ENCODE measurements at places on chromosomes 16 and 17. TPM values are rescaled to one million over a fixed set of nuclear protein-coding genes. Genes with fewer than 3 reads are reported as not detected.

DNA sequence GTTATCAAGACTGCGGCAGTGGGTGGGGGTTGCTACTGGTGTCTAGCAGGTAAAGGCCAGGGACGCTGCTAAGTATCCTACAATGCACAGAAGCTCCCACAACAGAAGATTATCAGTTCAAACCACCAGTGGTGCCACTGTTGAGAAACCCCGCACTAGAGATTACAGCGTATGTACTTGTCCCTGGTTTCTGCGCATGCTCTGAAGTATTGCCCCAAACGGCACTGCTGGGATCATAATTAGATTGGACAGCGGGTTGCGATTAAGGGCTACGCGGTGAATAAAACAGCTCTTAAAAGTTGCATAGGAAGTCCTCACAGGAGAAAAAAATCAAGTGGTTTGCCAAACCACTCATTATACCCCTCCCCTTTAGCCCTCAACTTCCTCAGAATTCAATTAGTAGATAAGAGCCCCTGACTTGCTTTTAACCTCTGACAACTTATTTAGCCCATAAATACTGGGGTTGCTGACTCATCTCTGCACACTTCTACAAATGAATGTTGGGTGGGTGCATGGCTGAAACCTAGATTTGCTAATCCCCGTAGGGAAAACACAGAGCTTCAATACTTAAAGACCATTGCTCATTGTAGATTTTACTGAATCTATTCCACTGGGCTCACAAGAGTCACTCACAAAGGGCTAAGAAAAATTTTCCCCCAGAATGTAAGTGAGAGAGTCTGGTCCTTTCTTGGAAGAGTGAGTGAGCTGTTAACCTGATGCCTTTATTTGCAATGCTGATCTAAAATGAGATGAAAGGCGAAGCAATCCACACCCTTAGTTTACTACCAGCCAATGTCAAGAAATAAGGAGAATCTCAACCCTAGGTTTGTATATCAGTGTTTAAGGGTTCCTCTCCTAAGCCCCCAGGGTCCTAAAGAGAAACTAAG, 91.8 kb downstream of the RGS9 start:
- H3K36me3 ChIP-seq: no peaks in the 10 kb centered on the region
- peaks cover 16% of the 10 kb centered on the region for H3K4me1 ChIP-seq
- no peak overlapping the region for H3K4me3 ChIP-seq
- H3K27me3 ChIP-seq: no peaks in the 10 kb centered on the region
- DNase-seq: no peak

DNA sequence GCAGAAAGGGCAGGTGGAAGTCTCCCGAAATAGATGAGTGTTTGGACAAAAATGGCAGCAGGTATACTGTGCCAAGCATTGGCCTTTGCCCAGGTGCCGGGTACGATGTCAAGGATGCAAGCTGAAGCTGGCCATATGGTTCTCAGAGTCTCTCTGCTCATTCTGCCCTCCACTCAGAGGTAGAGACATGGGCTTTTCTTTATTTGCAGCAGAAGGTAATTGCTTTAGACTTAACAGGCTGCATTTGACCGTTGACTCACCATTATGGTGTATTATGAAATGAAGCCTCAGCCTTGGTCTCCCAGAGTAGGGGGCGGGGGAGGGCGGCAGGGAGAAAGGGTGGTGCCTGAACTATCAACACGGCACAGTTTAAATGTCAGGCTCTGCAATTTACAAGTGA, 969.1 kb upstream of the EEF2KMT start:
- H3K27ac ChIP-seq: no peak overlapping the region
- no peaks in the 10 kb centered on the region for H3K36me3 ChIP-seq
- no peak overlapping the region for H3K4me3 ChIP-seq
- H3K4me1 ChIP-seq: no peaks in the 10 kb centered on the region
- DNase-seq: no peak

Gene LRRC46
- total RNA-seq: 1.5 TPM

DNA sequence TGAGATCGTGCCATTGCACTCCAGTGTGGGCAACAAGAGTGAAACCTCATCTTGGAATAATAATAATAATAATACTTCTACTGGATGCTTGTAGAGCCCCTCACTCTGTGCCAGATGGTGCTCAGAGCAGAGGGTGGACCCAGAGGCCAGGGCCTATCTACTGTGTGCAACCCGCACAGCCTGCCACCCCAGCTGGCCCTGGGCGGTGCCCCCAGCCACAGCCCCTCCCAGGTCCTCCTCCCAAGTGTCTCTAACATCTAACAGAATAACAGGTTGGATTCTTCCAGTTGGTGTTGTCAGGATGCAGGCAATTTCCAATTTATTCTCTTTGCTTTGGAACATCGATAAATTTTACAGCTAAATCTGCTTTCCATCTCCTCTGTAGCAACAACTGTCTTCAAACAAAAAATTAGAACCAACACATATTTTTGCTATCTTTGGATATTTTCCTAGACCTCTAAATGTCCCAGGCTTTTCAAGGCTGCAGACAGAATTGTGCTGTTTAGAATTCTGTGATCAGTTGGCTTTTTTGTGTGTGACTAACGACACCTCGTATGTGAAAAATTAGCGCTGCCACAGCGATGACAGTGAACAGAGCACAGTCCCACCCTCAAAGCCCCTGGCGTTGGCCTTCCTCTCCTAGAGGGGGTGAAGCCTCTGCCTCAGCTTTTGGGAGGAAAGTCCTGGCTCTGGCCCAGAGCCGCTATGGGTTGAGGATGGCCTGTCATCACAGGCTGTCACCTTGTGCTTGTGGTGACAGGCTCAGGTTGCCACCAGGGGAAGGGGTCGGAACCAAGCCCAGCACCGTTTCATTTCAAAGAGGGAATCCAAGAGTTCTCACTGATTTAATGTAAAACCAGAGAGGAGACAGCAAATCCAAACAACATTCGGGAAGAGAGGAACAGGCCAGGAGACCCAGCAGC, 7.6 kb upstream of the EVPL start:
- no peak for DNase-seq
- H3K4me3 ChIP-seq: no peak overlapping the region
- H3K36me3 ChIP-seq: peaks cover 7% of the 10 kb centered on the region
- H3K27me3 ChIP-seq: no peaks in the 10 kb centered on the region

DNA sequence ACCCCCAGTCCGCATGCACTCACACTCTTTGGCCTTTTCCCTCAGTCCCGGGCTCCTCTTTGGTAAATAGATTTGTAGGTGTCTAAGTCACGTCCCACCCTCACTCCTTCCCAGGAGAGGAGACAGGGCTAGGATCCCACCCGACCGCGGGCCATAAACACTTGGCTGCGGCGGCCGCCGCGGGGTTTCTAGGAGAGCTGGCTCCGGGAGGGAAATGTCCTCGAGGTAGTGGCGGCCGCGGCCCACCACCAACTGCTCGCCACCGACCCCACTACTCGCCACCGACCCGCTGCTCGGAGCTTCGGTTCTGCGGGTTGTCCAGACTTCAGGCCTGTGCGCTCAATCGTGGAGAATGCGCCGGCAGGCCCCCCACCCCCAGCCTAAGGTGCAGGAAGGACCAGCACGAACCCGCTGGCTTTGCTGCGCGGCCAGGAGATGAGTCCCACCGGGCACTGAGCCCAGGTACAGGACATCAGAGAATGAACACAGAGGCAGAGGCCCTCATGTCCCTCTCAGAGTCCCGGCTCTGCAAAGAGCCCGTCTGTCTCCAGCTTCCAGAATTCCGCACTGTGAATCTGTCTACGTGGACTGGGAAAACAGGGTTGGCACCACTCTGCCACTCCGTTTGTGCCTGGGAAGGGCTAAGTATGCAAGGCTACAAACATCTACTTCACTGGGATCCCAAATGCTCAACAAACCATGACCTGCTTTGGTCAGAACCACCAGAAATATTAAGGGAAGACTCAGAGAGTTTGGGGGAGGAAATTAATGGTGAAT, 2.5 kb downstream of the PRAC2 start:
- no peak overlapping the region for H3K4me3 ChIP-seq
- H3K27ac ChIP-seq: no peak overlapping the region
- no peaks in the 10 kb centered on the region for H3K36me3 ChIP-seq

Gene CSH2
- total RNA-seq: not detected

DNA sequence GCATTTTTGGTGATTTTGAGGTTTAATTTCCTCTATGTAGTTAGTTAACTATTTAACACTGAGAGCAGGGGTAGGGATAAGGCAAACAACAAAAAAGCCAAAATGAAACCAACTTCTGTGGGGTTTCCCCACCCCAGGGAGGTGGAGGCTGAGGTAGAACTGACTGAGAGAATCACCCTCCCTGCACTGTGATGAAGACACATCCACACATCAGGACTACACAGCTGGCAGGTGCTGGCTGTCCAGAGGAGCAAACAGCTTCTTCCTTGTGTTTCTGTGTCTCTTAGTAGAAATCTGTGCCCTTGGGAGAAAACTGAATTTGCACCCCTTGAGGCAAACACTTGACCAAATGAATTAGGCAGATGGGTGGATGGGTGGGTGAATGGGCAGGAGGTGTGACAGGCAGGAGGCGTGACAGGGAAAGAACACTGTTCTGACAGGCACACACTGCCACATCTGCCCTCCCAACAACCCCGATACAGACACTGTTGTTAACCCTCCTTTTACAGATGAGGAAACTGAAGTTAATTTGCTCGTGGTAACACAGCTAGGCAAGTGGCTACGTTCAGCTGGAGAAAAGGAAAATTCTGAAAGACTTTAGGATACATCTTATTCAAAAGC, 62.9 kb upstream of the AMZ2 start:
- H3K27ac ChIP-seq: peak overlapping the region; percentile 46
- H3K4me1 ChIP-seq: peaks cover 25% of the 10 kb centered on the region
- H3K36me3 ChIP-seq: no peaks in the 10 kb centered on the region

DNA sequence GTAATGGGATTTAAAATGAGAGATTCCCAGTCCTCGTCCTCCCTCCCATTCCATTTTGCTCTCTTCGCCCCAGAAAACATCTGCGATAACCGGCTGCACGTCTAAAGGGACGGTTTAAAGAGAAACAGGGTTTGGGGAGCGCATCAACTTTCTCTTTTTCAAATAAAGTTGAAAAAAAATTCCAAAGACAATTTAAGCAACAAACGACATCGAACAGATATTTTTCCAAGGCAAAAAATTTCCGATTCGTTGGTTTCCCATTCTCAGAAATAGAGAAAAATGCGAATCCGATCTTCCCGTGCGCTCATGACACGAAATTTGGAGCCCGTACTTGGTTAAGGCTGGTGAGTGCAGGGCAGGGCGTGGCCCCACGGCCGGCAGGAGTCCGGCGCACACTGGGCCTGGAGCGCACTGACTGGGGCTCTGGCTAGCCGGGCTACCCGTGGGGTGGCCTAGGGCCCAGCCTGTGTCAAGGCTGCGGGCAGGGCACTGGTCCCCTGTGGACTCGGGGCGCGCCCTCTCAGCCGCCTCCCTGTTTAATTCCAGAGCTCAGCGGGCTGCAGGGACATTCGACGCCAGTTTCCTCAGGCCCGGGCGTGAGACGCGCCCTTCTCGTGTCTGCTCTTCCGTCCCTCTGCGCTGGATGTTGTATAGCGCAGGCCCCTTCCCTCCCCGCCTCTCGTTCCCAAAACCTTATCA, 17.9 kb upstream of the ZFHX3 start:
- H3K27me3 ChIP-seq: no peaks in the 10 kb centered on the region
- peaks cover 30% of the 10 kb centered on the region for H3K4me1 ChIP-seq
- no peaks in the 10 kb centered on the region for H3K36me3 ChIP-seq

DNA sequence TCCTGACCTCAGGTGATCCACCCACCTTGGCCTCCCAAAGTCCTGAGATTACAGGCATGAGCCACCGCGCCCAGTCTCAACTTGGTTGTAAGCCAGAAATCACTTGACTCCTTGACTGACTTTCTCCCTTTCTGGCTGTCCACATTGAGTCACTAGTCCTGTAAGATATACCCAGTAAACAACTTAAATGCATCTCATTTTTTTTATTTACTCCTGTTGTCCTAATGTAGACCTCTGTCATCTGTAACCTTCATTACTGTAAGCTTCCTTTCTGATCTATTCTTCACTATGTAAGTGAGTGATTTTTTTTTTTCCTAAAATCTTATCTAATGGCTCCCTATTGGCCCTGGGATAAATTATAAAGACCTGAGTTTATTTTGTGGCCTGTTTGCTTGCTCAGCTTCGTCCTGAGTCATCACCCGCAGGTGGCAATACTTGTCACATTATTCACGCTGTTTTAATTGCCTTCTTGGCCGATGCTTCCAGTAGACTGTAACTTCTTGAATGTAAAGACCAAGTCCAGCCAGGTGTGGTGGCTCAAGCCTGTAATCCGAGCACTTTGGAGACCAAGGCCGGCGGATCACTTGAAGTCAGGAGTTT, 41.0 kb downstream of the PAFAH1B1 start:
- H3K27me3 ChIP-seq: no peaks in the 10 kb centered on the region
- H3K4me1 ChIP-seq: peaks cover 32% of the 10 kb centered on the region
- no peak overlapping the region for H3K4me3 ChIP-seq

Gene PLA2G10
- 5.8 TPM for total RNA-seq

- H3K4me3 ChIP-seq: no peak overlapping the region
- no peaks in the 10 kb centered on the region for H3K36me3 ChIP-seq
- no peak for DNase-seq
- H3K27ac ChIP-seq: no peak overlapping the region
- no peaks in the 10 kb centered on the region for H3K4me1 ChIP-seq
- H3K27me3 ChIP-seq: no peaks in the 10 kb centered on the region
These were observed 13.1 kb downstream of the ODAD4 start for GRCh38 chr17:41943492-41943891.

GRCh38 chr17:39664581-39665561, at the start of gene TCAP:
TSS of gene TCAP (plus strand) at chr17:39665349. CDS start at chr17:39665360, 11 bp downstream.
- peaks cover 35% of the 10 kb centered on the region for H3K4me1 ChIP-seq
- no peak for DNase-seq

Measured in PC-9 (cell line).